ENCODE measurements at places on chromosomes 6 and 20.

DNA sequence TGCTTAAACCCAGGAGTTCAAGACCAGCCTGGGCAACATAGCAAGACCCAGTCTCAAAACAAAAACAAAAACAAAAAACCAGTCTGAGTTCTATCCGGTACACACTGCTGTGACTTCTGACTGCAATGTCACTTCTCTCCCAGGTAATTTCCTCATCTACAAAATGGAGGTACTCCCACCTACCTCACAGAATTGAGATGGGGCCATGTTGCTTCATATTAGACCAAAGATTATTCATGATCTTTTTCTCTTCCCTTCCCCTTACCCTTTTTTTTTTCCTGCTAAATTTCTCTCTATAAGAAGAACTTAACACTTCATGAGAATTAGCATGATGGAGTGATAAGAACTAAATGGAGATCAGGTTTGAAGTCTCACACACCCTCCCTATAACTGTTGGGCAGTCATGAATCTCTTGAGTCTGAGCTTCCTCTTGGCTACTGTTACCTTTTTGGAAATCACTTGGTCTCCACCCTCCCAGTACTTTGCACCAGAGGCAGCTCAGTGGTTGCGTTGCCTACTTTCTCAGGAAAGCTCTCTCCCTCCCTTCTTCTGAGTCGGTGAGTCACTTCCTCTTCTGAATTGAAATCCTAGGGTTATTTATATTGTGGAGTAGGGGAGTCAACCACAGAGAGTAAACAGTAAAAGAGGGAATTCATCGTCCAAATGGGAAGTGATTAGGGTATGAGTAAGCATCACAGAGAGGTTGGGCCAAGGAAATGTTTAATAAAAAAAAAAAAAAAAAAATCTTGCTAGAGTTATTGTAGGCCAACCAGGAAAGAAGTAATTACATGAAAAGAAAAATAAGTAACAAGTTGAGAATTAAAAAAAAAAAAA, 59.9 kb upstream of the MAP7 start:
- no peak for DNase-seq

GRCh38 chr6:74611220-74611619, 594.6 kb downstream of the COL12A1 start:
- no peak for DNase-seq

DNA sequence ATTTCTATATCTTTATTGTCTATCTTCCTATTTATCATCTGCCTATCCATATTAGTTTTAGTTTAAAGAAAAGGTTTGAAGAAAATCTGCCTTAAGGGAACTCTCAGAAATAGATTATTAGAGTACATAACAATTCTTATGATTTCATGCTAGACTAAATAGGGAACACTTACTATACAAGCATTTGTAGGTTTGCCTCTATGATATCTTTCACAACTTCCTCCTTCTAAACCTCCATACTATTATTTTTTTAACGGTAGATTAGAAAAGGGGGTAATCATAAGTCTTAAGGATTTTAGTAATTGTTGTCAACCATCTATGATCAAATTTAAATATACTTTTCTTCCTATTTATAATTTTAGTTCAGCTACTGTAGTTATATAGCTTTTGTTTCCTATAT, 11.6 kb upstream of the DSE start:
- DNase-seq, result no peak

GRCh38 chr20:59765599-59766177, 161.3 kb downstream of the PHACTR3 start:
- peak; percentile 40 for DNase-seq

- no peak for DNase-seq
Observed at GRCh38 chr6:107703606-107704005, 120.5 kb downstream of the SCML4 start.

GRCh38 chr6:122422614-122423267, 23.3 kb downstream of the HSF2 start:
- no peak for DNase-seq

- no peak for DNase-seq
Observed at GRCh38 chr6:109595998-109596397, 95.0 kb downstream of the AK9 start.

GRCh38 chr6:151963001-151963400, 155.5 kb downstream of the ESR1 start:
- DNase-seq, result no peak

GRCh38 chr6:18842534-18842933, 455.4 kb downstream of the RNF144B start:
- DNase-seq, result no peak

DNA sequence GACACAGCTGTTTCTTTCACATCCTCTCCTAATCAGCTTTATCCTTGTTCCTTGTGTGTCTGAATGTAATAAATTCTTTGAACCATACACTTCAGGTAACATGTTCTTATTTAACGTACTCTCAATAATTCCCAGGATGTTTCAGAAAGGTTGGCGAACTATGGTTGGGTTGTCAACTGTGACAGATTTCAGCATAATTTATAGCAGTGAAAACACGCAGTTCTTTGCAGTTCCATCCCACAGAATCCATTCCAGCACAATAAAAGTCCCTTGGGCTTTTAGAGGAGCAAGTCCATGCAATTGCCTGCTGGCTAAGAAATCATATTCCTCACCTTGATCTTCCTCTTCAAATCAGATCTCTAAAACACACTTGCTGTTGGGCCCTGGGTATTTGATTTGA, 119.3 kb downstream of the COL9A1 start:
- no peak for DNase-seq

All from neural crest cell (in vitro differentiated cells).